Caki2 (cell line): ENCODE measurements at places on chromosomes 5 and 9. TPM values are rescaled to one million over a fixed set of nuclear protein-coding genes. Genes with fewer than 3 reads are reported as not detected.

GRCh38 chr9:19665146-19665863 is 123.5 kb downstream of the SLC24A2 start:
- DNase-seq: no peak

Gene MROH2B
- total RNA-seq: not detected in 2 replicates

GRCh38 chr9:94207781-94208180 is 51.3 kb upstream of the ZNF169 start:
- DNase-seq: no peak

DNA sequence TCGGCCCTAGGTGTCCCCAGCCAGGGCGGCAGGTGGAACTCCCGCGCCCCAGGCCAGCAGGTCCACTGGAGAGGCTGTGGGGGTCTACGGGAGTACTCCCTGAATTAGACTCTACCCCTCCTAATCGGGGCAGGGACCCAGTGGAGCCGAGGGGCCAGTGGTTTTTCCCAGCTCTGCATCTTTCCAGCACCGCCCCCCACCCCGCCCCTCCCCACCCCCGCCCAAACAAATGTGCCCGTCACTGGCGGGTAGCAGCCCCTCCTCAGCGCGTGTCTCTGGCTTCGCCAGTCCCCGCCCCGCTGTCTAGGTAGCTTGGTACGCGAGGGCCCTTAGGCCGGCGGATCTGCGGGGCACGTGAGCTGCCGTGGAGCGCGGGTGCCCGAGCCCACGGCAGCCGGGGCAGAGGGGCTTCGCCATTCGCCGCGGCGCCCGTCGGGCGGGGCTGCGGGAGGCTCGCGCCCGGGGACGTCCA is 7.0 kb downstream of the UNC5A start:
- peak; percentile 51 for DNase-seq

- no peak for DNase-seq
These were observed 8.9 kb upstream of the PALM2AKAP2 start for GRCh38 chr9:109771087-109771486.

- DNase-seq: no peak
These were observed 597.3 kb upstream of the SGCD start for GRCh38 chr5:155729684-155730059.

DNA sequence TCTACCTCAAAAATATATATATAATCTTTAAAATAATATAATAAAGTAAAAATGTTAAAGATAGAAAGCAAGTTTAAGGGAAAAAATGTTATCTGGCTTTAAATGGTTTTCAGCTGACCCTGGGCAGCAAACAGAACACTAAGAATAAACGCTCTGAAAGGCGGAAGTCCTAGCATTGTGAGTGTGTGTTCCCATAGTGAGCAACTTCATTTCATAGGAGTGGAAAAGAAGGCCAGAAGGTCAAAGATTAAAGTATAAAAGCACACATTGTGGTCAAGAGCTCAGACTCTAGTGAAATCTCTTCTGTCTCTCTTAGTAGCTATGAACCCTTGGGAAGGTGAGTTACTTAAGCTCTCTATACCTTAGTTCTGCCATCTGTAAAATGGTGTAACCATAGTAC is 374.4 kb downstream of the ENC1 start:
- no peak for DNase-seq

GRCh38 chr5:148858106-148858505 is 31.7 kb downstream of the ADRB2 start:
- no peak for DNase-seq
